CMK (cell line): ENCODE measurements at places on chromosomes 1 and 21.
A peak's percentile ranks its signal among the peaks of the same experiment; 100 is the strongest.

DNA sequence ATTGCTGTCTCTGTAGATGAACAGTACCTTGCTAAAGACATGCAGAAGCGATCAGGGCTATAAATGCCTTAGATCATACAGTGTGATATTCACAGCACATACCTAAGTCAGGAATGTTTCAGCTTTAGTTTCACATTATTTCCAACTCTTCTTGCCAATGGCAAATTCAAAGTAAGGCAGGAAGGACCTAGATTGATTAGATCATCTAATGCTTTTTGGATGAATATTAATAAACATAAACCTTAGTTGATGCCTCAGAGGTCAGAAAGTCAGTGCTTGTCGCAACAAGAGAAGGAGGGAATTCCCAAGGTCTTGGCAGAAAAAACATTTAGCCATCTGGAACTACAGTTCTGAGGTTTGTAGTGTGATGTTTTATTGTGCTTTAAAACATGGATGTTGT, 122.3 kb downstream of the TNFSF18 start:
- no peak for DNase-seq

DNA sequence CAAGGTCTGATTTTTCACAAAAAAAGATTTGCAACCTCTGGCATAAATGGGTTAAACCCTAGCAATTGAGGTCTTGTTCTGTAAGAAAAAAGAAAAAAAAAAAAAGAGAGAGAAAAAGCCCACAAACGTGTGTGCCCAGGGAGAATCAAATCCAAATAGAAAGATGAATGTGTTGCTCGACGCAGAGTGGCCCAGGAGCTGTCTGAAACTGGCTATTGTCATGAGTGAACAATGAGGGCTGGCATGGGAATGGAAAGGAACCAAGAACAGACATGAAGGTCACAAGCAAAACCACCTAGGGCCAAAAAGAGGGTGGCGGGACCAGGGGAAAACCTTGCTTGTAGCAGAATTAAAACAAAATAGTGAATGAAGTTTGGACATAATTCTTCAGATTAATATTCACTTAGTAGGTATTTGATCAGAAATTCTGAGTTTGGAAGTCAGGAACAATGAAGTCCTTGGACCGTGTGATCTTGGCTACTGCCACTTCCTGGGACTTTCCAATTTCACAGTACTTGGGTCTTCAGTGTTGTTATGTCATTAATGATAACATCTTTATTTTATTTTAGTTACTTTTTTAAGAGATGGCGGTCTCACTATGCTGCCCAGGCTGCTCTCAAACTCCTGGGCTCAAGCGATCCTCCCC, 3.1 kb downstream of the ENO1 start:
- no peak for DNase-seq

DNA sequence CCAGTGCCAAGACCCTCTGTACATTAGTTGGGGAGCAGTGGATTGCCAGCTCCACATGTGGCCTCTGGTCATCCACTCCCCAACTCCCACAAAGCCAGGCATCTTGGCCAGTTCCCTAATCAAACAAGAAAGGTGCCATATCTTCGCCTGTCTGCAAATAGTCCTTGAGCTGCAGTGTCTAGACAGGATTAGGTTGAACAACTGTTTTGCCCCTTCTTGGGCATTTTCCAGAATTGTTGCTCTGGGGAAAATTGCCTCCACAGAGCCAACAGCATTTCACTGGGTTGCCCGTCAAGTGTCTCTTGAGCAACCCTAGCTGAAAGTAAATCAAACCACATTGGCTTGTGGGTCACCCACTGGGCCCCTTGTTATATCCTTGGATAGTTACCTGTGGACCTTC, 109.3 kb downstream of the GDAP2 start:
- DNase-seq, result no peak

DNA sequence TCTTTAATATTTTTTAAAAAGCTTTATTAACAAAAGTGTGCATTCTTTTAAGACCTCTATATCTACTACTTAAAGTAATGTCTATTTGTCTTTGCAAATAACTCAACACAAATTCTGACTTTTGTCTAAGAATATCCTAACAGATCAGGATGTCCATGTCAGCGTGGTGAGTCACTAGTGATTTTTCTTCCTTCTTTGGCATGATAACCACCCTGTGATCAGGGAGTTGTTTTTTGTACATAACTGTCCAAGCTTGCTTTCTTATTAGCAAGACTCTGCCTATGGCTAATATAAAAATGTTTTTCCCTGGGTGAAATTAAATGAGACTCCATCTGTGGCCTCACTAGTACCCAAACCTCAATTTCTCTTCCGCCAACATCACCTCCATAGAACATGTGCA, 688.9 kb upstream of the ADGRL2 start:
- DNase-seq, result no peak

DNA sequence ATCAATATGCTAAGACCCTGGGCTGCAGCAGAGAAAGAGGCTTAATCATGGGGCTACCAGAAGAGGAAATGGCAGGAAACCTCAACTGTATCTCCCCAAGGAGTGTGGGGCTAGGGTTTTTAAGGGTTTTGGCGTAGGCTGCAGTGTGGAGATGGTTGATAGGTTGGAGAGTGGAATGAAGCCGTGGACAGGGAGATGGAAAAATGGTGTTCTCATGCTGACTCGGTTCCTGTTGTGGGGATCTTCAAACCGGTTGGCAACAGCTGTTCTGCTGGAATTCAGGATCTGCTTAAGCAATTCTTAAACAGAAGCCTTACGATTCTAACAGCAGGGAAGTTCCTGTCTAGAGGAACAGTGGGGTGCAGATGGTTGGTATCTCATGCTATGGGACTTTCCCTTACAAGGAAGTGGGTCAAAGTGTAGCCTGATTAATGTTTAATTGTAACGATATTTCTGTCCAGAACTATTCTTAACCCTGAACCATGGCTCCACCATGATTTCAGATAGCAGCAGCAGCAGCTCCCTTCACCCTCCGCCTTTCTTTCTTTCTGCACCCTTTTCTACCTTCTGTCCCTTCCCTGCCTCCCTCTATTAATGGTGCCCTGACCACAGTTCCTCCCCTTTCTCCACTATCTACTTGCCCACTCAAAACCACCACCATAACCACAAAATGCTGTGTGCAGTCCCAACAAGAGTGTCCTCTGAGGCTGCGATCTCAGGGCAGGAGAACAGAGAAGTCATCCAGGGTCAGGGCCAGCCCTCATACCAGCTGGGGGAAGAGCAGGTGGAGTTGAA, 30.8 kb downstream of the RSPH1 start:
- peak; percentile 98 for DNase-seq

DNA sequence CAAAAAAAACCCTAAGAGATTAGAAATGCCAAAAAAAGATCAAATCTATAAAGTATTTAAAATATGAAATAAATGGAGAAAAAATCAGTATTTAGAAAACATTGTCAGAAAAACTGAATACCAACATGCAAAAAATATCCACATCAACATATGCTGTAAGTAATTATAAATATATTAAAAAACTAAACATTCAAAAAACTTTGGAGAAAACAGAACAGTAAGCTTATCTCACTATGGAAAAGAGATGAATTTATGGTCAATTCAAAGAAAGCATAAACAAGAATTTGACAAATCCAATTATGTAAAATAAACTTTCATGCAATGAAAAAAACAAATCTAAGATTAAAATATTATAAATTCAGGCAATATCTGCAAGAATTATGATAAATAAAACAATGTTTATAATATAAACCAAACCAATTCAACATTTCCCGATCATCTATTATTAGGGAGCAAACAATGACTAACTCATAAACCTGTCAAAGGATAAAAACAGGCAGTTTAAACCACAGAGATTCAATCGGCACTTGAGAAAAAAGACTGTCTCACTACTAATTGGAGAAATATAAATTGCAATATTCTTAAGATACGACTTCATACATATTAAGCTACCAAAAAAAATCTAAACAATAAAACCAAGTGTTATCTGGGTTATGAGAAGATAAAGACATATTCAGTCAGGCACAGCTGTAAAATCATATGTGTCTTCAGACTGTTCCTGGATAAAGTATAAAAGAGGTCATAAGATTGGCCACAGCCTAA, 21.8 kb downstream of the EYA3 start:
- no peak for DNase-seq

DNA sequence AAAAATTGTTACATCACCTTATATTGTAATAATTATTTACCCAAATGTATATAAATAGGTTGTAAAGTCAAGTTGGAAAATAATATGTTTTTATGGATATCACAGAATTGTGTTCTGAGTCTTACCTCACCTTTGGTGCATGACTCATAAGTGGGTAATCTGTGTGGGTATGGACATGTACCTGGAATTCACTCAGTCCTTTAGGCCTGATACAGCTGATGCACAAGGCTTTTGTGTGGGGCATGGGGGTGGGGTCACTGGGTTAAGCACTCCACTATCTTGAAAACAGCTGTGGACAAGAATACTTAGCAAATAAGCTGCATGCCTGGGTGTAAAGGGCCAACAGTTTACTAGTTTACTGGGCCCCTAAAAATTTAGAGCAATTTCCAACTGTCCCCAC, 34.4 kb downstream of the INKA2 start:
- no peak for DNase-seq

DNA sequence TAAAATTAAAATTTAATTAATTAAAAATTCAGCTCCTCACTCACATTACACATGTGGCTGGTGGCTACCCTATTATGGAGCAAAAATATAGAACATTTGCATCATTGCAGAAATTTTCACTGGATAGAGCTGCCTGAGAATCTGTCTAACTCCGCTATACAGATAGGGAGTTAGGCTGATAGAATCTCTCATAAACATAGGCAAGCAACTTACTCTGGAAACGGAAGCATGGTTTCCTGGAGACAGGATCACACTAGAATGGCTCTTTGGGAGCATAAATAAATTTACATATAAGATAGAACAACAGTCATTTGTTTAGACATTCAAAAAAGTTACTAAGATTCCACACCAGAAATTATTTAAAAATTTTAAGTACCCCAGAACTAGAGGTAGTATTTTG, 12.2 kb upstream of the LAMC2 start:
- no peak for DNase-seq

GRCh38 chr1:231335663-231336602, 1.7 kb downstream of the EXOC8 start:
- DNase-seq, result no peak

DNA sequence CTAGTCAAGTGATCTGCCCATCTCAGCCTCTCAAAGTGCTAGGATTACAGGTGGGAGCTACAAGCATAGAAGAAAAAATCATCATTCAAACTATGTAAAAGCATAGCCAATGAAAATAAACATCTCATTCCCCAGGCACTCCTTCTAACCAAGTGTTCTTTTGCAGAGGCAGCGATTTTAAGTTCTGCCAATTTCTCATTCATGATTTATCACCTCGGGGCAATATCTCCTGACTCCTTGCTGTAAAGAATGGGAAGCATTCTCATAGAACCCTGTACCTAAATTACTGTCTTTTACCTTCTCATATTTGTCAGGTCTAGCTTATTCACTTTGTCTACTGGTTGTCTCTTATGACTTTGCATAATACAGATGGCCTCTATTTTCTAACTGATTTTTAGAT, 32.5 kb upstream of the IVNS1ABP start:
- DNase-seq, result no peak

- no peak for DNase-seq
Measured at GRCh38 chr1:75132242-75132811, 1.9 kb upstream of the LHX8 start.

DNA sequence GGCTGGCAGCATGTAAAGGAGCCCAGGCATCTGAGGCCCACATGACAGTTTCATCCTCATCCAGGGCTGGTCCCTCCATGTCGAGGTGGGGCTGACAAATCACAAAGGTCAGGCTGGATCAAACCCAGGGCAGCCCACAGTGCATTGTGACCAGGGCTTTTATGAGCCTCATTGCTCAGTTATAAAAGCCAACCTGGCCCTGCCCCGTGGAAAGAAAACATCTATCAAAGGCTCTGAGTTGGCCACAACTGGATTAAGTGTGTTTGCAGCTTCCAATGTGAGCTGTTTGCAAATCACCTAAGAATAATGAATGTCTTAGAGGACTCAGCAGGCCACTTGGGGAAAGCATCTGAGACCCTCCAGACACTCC, 45.4 kb downstream of the GRHL3 start:
- DNase-seq, result no peak

- no peak for DNase-seq
Measured at GRCh38 chr21:42092771-42093170, 21.7 kb downstream of the UMODL1 start.

GRCh38 chr1:236853921-236854604, 59.0 kb downstream of the MTR start:
- no peak for DNase-seq

DNA sequence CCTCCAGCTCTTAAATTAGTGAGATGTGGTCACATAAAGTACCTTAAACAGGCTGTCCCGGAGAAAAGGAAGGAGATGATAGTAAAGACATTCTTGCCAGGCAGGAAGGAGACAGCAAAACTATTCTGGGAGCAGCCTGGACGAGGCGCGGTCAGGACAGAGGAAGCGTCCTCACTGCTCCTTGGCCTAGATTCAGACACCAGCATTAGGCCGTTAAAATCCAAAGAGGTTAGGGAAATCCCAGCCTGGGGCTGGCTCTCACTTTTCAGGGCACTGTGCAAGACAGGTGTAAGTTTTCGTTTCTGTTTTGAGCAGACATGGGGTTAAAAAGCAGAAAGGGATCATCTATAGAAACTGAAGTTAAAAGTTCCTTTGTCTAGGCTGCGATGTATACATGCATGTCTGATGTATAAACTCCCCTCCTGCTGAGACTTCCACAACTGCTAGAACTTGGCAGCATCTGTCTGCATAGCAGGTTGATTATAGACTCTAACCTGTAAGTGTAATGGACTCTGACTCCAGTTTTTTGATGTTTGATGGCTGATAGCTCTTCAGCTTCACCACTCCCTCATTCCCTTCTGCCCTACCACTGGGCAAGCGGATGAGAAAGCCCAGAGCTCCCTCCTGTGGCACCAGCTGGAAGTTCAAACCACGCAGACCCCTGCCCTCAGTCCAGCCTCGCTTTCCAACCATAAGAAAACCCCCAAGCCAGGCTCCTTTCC, 21.5 kb downstream of the STPG1 start:
- no peak for DNase-seq
